Skeletal muscle cell (primary cell): ENCODE measurements at places on chromosomes 2 and 18.

- no peak for DNase-seq
Measured at GRCh38 chr18:41436772-41437171, 518.3 kb upstream of the PIK3C3 start.

- DNase-seq, result no peak
Measured at GRCh38 chr2:32403782-32404181, 47.0 kb downstream of the BIRC6 start.

DNA sequence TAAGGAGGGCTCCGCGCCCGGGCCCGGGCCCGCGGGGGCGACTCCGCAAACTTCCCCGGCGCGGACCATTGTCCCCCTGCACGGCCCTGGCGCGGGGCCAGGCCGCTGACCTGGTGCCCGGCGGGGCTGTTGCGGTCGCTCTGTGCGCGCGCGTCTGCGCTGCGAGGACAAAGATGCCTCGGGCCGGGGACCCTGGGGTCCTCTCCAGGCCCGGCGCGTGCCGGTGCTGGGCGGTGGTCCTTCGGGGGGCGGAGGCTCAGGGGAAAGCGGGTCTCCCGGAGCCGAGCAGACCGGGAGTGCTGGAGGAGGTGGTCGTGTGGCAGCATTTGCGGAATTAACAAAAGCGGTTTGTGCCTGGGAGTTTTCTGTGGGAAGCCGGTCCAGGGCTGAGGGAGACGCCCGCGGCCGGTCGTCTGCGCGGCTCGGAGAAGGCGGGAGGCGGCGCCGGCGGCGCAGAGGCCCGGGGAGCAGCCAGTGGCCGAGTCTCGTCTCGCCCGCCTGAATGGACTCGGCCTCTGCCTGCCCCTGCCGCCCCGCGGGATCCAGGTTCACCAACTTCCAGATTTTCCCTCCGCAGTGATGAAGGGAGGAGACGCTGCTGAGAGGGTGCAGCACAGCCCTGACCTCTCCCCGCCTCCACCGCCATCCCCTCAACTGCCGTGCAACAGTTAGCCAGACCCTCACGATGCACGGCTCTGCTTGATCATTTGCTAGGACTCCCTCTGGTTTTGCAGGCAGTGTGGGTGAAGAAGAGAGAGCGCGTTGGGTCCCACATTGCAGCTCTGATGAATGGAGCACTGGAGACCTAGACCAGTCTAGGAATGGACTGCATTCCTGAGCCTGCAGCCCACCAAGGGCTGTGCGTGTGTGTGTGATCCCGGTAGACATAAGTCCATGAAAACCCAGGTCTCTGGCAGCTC, 705 bp downstream of the EFR3B start:
- DNase-seq, result no peak

- no peak for DNase-seq
Measured at GRCh38 chr2:689237-689636, 12.0 kb upstream of the TMEM18 start.

- DNase-seq, result no peak
Measured at GRCh38 chr2:119495948-119496347, 28.3 kb downstream of the SCTR start.

GRCh38 chr18:56112013-56112749, 524.2 kb upstream of the TCF4 start:
- peak; percentile 40 for DNase-seq

DNA sequence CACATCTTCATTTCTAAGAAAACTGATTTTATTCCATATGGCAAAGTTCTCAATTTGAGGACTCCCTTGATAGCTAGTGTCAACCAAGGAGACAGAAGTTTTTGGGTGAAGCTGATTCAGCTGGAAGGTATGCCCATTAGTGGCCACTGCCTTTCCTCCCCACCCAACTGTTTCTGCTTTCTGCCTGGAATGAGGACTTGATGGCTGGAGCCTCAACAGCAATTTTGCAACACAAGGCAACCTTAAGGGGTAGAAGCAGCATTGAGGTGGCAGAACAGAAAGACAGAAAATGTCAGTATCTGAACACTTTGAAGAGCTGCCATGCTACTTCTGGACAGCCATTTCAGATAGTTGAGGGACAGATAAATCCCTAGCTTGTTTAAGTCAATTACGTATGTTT, 47.0 kb downstream of the INHBB start:
- DNase-seq, result no peak

GRCh38 chr2:235845245-235845644, 322.9 kb downstream of the GBX2 start:
- DNase-seq, result no peak

DNA sequence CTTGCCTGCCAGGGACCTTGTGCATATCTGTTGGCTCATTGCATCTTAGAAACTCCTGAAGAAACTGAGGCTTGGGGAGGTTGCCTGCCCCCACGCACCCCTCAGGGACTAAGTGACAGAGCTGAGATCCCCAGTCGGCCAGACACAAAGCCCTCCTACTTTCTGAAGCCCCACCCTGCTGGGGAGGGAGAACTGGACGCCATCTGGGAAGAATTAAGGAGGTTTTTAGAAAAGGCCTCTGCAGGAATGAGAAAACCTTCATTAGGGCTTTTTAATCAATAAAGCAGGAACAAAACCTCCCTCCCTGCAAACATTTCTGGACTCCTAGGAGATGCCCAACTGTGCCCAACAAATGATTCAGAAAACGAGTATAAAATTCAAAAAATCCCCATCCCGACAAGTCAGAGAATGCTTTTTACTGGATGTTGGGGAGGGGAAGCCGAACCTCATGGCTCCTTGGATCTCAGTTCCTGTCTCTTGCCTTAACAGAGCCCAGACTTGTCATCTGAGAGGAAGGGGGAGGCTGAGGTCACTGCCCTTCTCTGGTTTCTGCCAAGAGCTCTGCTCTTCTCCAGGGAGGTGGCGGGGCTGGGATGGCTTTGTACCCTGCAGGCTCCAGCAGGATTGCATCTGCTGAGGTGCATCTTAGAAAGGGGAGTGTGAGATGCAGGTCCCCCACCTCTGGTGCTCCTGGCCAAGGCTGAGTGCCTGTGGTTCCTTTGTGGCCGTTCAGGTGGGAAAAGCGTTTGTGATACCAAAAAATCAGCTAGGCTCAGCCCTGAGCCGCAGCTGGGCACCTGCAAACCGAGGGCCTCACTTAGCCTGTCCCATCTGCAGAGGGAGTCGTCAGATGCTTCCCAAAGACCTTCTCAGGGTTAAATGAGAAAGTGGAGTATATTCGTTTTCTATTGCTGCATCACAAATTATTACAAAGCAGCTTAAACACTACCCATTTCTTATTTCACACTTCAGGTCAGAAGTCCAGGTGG, 142.4 kb downstream of the ZFP36L2 start:
- DNase-seq, result no peak

GRCh38 chr2:76450024-76450475, 739.3 kb upstream of the GCFC2 start:
- no peak for DNase-seq

- no peak for DNase-seq
Measured at GRCh38 chr2:193446967-193447366, 1252.2 kb upstream of the TMEFF2 start.

DNA sequence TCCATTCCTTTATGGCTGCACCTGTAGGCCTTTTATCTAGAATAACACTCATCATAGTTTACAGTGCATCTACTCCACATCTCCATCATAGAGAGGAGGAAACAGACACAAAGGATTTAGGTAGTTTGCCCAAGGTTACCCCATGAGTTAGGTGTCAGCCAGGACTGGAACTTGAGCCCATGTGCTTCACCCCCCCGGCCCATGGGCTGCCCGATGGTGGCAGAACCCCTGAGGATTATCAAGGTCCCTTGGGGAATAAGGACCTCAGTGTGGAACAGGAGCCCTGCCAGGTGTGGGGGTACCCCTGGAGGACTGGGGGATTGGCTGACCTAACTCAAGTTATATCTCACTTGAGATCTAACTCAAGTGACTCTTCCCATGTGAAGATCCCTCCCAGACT, 146.3 kb upstream of the OTX1 start:
- no peak for DNase-seq

GRCh38 chr18:64031411-64031810, 61.5 kb downstream of the SERPINB8 start:
- DNase-seq, result no peak

GRCh38 chr18:5287854-5288253, 7.7 kb downstream of the ZBTB14 start:
- DNase-seq, result no peak

GRCh38 chr2:236714080-236714479, 144.5 kb downstream of the ACKR3 start:
- DNase-seq, result no peak
